GF-D8 (cell line): ENCODE measurements at places on chromosomes 6 and 20.
A peak's percentile ranks its signal among the peaks of the same experiment; 100 is the strongest.

GRCh38 chr6:113647143-113647889 is 209.8 kb upstream of the MARCKS start:
- DNase-seq = no peak

DNA sequence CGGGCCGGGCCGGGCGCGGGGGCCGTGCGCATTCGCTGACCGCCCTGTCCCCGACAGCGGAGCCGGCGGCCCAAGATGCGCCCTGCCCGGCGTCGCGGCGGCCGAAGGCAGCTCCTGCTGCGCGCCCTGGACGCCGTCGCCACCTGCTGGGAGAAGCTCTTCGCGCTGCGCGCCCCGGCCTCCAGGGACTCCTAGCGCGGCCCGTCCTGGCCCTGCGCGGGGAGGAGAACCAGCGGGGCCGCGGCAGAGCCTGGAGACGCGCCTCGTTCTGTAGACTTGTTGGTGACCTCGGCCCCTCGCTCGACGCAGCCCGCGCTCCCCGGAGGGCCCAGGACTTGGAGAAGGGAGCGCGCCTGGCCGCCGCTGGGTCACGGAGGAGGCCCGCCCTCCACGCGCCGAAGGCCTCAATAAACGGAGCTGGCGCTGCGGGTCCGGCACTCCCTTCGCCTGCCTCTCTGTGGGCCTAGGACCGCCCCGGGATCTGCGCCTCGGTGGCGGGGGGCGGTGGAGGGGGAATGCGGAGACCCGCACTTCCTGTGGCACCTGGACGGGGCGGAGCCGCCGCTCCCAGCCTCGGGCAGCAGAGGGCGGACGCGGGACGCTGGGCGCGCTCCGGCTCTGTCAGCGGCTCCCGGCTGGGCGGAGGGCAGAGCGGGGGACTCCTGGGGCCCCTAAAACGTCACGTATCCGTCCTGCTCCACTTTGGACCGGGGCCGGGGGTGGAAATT is 2.7 kb downstream of the C20orf204 start:
- peak; percentile 53 for DNase-seq

DNA sequence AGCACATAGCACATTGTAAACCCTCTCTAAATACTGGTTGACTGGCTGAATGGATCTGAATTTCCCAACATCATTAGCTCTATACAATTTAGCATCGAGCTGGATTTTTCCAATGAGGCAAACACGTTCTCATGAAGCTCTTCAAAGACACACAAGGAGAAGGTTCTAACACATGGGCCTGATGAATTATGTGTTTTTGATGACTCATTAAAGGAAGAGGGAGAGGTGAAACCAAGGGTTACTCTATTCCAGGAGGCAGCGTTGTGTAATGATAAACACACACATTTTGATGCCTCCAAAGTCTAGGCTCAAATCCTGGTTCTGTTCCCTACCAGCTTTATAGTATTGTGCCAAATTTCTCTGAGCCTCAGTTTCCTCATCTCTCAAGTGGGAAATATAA is 84.3 kb downstream of the PFDN4 start:
- no peak for DNase-seq

GRCh38 chr6:164502833-164503232 is 806.6 kb downstream of the C6orf118 start:
- no peak for DNase-seq

GRCh38 chr6:158772851-158773371 is 46.3 kb downstream of the EZR start:
- no peak for DNase-seq

DNA sequence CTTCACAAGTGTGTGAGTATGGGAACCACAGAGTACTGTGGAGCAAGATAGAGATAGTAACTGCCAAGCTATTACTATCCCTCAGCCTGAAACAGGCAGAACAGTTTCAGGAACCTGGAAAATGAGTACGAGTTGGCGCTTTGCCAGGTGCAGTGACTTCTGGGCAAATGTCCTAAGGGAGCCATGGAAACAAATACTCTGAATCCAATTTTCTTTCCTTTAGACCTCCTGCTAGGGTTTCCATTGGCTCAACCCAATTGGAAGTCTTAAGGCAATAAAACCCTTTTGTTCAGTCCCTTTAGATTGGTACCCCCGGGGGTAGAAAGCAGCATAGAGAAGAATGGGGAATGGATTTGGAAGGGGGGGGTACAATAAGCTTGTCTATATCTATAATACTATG is 205.0 kb upstream of the EPHA7 start:
- no peak for DNase-seq
